ENCODE measurements at places on chromosomes 6 and 20. TPM values are rescaled to one million over a fixed set of nuclear protein-coding genes. Genes with fewer than 3 reads are reported as not detected.

DNA sequence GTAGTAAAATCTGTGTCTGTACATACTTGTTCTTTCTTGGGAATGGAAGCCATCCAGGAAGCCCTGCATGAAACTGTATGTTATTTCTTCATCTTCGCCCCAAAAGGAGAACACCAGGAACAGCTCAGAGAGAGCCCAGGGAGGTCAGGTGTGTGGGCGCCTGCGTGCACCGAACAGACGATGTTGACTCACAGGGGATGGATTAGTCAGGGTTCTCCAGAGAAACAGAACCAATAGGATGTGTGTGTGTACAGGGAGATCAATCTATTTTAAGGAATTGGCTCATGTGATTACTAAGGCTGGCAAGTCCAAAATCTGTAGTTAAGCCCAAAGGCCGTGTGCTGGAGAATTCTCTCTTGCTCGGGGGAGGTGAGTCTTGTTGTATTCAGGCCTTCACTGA, 45.7 kb downstream of the RNASET2 start:
- H3K27ac ChIP-seq, result no peak overlapping the region
- peaks cover 7% of the 10 kb centered on the region for H3K4me1 ChIP-seq
- no peaks in the 10 kb centered on the region for H3K27me3 ChIP-seq
- no peak overlapping the region for H3K4me3 ChIP-seq

GRCh38 chr6:82507112-82507511, 143.5 kb downstream of the TPBG start:
- no peaks in the 10 kb centered on the region for H3K4me1 ChIP-seq
- no peak overlapping the region for H3K27ac ChIP-seq
- no peak overlapping the region for H3K4me3 ChIP-seq
- no peak for DNase-seq

DNA sequence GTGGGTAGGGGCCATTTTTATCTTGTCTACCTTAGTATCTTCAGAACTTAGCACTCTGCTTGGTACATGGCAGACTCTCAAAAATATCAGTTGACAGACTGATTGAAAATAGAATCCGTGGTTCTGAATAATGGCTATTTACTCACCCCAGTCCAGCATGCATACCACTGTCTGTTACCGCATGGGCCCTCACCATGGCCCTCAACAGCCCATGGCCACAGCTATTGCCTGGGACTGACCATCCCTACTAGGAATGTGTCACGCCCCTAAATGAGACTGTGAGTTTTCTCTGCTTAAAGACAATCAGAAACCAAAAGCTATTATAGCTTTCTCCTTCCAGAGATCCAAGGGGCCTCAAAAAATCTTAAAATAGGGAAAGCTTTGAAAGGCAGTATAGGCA, 207.7 kb downstream of the ATXN1 start:
- no peak overlapping the region for H3K4me3 ChIP-seq
- no peaks in the 10 kb centered on the region for H3K27me3 ChIP-seq
- H3K4me1 ChIP-seq, result peaks cover 6% of the 10 kb centered on the region

DNA sequence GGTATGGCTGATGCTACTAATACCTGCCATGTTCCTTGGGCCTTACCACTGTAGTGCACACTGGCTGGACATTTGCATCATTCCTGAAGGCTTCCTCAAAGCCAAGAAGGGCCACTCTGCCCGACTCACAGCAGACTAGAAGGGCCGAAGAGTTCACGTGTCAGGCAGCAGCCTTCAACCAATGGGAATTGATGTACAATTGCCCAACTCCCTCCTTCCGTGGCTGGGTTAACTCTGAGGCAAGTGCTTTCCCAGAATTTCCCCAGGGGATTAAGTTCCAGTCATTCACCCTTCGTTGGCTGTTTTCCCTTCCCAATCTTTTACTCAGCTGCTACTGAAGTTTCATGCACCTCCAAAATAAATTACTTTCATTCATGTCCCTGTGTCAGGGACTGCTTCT, 29.8 kb downstream of the PSMB9 start:
- DNase-seq, result no peak
- H3K4me3 ChIP-seq, result no peak overlapping the region
- H3K27ac ChIP-seq, result peak overlapping the region; percentile 41
- peaks cover 12% of the 10 kb centered on the region for H3K27me3 ChIP-seq
- no peaks in the 10 kb centered on the region for H3K36me3 ChIP-seq

DNA sequence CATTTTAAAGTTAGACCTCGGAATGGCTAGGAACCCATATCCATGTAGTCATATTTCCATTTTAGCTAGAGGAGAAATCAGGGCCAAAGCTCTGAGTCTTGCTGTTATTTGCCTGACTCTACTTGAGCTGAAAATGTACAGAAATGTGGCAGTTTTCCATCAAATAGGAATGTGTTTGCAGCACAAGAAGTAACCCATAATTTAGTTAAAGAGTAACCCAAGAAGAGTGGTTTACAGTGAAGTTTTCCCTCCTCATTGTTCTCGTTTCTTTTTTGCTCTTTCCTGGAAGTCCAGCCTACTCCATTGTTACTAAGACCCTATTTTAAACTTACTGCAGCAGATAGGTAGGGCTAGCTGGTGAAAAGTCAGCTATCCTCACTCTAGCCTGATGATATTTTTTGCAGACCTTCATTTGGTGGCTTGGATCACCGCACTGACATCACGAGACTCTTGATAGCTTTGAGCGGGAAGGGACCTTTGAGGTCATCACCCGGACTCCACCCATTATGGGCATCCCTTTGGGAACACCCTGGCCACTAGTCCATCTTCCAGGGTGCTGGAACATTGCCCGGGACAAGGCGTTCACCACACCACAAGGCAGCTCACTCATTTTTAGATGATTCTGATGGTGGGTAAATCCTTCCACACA, 28.0 kb upstream of the ADGRF5 start:
- peak; percentile 81 for DNase-seq

DNA sequence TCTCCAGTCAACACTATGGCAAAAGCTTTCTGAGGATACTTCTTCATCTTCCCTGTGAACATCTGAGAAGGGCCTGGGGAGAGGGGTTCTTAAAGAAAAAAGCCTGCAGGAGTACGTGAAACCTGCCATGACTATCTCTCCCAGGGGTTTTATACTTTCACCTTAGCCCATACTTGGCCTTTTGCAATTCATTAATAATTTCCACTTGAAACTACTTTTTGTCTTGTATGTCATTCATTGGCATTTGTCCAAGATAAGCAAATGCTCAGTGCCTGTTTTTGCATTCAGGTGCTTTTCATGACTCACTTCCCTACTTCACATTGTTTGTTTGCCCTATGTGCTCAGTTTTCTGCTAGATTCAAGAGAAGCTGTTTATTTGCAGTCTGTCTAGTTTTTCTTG, 580.3 kb upstream of the GJE1 start:
- peaks cover 19% of the 10 kb centered on the region for H3K4me1 ChIP-seq
- no peak for DNase-seq
- no peaks in the 10 kb centered on the region for H3K36me3 ChIP-seq
- peak overlapping the region; percentile 70 for H3K27ac ChIP-seq
- no peaks in the 10 kb centered on the region for H3K27me3 ChIP-seq

DNA sequence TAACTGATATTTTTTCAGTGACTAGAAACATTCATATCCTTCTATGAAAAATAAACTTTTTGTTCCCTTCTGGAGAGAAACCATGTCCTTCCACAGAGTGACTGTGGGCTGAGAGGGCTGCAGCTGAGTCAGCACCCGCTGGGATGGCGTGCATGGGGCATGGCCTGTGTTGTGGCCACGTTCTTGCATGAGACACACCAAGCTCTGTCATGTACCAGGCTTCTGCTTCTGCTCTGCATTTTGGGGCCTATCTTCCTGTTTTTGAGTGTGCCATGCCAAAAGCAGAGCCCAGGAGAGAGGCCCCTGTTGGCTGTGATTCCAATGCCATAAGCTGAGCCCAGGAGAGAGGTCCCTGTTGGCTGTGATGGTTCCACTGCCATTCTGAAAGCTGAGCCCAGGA, 10.8 kb downstream of the APMAP start:
- H3K4me1 ChIP-seq, result peaks cover 29% of the 10 kb centered on the region
- peak; percentile 49 for DNase-seq
- no peak overlapping the region for H3K4me3 ChIP-seq
- no peak overlapping the region for H3K27ac ChIP-seq

DNA sequence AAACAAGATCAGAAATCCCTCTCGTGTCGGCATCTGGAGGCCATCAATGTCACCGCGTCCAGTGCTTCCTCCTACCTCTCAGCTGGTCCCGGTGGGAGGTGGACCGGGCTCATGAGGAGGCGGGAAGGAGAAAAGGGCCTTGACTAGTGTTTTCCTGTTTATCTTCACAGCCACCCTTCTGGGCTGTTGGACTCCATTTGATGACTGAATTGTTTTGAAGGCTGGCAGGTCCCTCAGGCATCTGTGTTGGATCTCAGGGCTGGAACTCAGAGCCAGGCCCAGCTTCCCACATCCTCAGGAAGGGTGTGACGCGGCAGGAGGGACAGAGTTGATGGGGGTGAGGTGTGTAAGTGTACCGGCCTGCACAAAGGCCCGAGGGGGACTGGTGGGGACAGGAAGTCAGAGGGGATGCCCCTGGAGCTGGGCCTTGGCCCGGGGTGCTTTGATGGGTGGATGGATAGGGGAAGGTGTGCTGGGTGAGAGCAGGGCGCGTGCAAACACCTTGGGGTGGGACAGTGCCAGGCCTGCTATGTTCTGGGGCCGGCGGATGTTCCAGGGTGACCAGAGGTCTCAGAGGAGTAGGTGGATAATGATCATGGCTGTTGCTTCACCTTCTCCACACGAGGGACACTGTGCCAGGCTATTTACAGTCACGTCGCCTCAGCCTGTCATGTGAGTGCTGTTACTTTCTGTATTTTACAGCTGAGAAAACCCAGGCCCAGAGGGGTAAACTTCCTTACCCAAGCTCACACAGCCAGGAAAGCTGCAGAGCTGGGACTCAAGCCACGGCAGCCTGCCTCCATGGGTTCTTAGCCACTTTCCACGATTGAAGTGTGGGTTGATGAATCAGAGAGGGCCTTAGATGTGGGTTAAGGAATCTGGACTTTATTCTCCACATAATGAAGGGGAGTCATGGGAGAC, 17.9 kb upstream of the CHMP4B start:
- H3K4me3 ChIP-seq, result peak overlapping the region; percentile 34
- peak; percentile 44 for DNase-seq
- peaks cover 39% of the 10 kb centered on the region for H3K4me1 ChIP-seq
- H3K27ac ChIP-seq, result peak overlapping the region; percentile 73
- no peaks in the 10 kb centered on the region for H3K27me3 ChIP-seq
- no peaks in the 10 kb centered on the region for H3K36me3 ChIP-seq

- H3K36me3 ChIP-seq, result no peaks in the 10 kb centered on the region
- peak overlapping the region; percentile 97 for H3K4me3 ChIP-seq
- peaks cover 66% of the 10 kb centered on the region for H3K4me1 ChIP-seq
- H3K27ac ChIP-seq, result peak overlapping the region; percentile 99
Observed at GRCh38 chr20:53592992-53593465, 610 bp downstream of the ZNF217 start.

- peaks cover 81% of the 10 kb centered on the region for H3K4me1 ChIP-seq
- no peaks in the 10 kb centered on the region for H3K36me3 ChIP-seq
- no peak for DNase-seq
- H3K4me3 ChIP-seq, result no peak overlapping the region
Observed at GRCh38 chr6:13439644-13440043, 47.8 kb downstream of the GFOD1 start.

GRCh38 chr6:109701774-109702173, 10.7 kb downstream of the FIG4 start:
- no peak for DNase-seq
- peaks cover 23% of the 10 kb centered on the region for H3K4me1 ChIP-seq
- H3K4me3 ChIP-seq, result no peak overlapping the region
- H3K27ac ChIP-seq, result no peak overlapping the region
- H3K27me3 ChIP-seq, result no peaks in the 10 kb centered on the region

DNA sequence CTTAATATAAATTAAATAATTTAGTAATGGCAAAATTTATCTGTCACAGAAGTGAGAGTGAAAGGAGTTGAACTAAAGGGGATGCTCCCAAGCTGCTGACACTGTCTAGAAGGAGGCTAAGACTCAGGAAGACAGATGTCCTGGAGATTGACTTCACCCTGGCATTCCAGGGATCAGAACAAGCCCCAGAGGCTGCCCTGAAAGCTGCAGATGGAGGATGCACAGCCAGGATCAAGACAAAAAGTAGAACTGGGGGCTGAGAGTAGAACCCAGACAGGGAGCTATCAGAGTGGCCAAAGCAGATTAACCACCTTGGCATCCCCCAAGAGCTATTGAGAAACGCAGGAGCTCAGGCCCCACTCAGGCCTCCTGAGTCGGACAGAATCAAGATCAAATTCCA, 189.2 kb upstream of the PLCB4 start:
- no peak for DNase-seq
- no peak overlapping the region for H3K27ac ChIP-seq
- no peaks in the 10 kb centered on the region for H3K27me3 ChIP-seq
- H3K36me3 ChIP-seq, result peaks cover 2% of the 10 kb centered on the region

GRCh38 chr6:119966484-119966883, 616.9 kb upstream of the MAN1A1 start:
- H3K4me1 ChIP-seq, result no peaks in the 10 kb centered on the region
- DNase-seq, result no peak

- H3K4me3 ChIP-seq, result no peak overlapping the region
- no peaks in the 10 kb centered on the region for H3K27me3 ChIP-seq
- DNase-seq, result no peak
- H3K36me3 ChIP-seq, result no peaks in the 10 kb centered on the region
- H3K27ac ChIP-seq, result no peak overlapping the region
Observed at GRCh38 chr6:86511962-86512361, 425.4 kb upstream of the HTR1E start.

DNA sequence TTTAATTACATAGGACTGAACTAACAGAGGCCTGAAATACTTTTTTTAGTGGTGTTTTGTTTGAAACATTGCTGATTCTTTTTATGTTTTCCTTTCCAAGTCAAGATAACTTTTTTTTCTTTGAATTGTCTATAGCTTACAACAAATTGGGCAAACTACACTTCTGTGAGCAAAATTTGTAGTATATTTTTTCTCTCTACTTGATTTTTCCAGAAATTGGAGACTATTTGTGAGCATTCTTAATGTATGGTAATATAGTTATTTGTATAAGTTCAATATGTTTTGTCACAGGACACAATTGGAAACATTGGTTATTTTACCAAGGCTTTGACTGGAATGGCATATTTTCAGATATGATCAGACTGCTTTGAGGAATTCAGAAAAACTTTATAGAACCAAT, 216.5 kb downstream of the SYNE1 start:
- no peaks in the 10 kb centered on the region for H3K4me1 ChIP-seq
- no peak overlapping the region for H3K27ac ChIP-seq
- no peaks in the 10 kb centered on the region for H3K27me3 ChIP-seq

GRCh38 chr6:74554041-74554440, 651.8 kb downstream of the COL12A1 start:
- no peak overlapping the region for H3K27ac ChIP-seq
- H3K36me3 ChIP-seq, result no peaks in the 10 kb centered on the region
- H3K4me1 ChIP-seq, result no peaks in the 10 kb centered on the region
- no peaks in the 10 kb centered on the region for H3K27me3 ChIP-seq
- no peak for DNase-seq

The ZNF311 gene
- total RNA-seq, result 0.36 TPM

The FABP7 gene
- total RNA-seq, result not detected

The TUBE1 gene
- 28.5 TPM for total RNA-seq

The BFSP1 gene
- total RNA-seq, result 0.66 TPM

The OPRM1 gene
- total RNA-seq, result not detected

The GNMT gene
- 0.77 TPM for total RNA-seq

The PRR3 gene
- 2.0 TPM for total RNA-seq

The BCKDHB gene
- total RNA-seq, result 37.2 TPM

The SLC16A10 gene
- 4.5 TPM for total RNA-seq

The HAO1 gene
- not detected for total RNA-seq
